ENCODE measurements at places on chromosomes 13 and 19. TPM values are rescaled to one million over a fixed set of nuclear protein-coding genes. Genes with fewer than 3 reads are reported as not detected.

Gene PSG6
- total RNA-seq = not detected

DNA sequence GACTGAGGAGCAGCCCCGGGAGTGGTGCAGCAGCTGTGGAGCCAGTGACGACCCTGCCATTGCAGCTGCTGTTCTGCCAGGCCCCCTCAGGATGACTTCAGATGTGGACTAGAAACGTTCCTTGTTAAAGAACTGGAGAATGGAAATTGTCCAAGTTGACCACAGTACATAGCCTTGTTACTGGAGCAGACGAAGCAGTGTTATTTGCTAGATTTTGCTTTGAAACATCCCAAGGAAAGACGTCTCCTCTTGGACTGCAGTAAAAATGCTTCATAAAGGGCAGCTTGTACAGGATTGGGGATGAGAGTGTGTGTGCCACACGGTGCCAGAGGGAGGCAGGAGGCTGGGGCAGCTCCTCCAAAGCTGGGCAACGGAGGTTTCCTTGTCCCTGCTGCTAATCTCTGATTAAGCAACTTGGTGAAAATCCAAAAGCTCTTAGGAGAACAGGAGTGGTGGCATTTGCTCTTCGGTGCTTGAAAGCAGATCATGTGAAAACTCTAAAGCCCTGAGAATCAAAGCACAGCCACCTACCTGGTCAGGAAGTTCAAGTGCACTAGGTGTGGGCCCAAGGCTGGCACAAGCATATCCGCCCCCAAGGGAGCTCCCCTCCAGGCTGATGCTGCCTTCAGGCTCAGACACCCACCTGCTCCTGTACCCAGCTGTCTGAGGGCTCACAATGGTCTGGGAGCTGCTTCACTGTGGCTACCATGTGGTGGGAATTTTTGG, 34.5 kb downstream of the SHISA2 start:
- H3K36me3 ChIP-seq = peaks cover 21% of the 10 kb centered on the region
- peaks cover 26% of the 10 kb centered on the region for H3K4me1 ChIP-seq
- no peaks in the 10 kb centered on the region for H3K27me3 ChIP-seq
- DNase-seq = peak; percentile 40
- no peak overlapping the region for H3K4me3 ChIP-seq

DNA sequence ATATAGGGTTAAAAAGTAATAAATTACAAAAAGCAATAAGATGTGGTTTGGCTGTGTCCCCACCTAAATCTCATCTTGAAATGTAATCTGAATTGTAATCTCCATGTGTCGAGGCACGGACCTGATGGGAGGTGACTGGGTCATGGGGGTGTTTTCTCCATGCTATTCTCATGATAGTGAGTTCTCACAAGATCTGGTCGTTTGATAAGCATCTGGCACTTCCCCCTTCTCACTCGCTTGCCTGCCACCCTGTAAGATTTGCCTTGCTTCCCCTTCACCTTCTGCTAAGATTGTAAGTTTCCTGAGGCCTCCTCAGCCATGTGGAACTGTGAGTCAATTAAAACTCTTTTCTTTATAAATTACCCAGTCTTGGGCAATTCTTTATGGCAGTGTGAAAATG, 577.4 kb downstream of the TBC1D4 start:
- H3K4me3 ChIP-seq = no peak overlapping the region
- no peak for DNase-seq
- H3K27me3 ChIP-seq = no peaks in the 10 kb centered on the region

DNA sequence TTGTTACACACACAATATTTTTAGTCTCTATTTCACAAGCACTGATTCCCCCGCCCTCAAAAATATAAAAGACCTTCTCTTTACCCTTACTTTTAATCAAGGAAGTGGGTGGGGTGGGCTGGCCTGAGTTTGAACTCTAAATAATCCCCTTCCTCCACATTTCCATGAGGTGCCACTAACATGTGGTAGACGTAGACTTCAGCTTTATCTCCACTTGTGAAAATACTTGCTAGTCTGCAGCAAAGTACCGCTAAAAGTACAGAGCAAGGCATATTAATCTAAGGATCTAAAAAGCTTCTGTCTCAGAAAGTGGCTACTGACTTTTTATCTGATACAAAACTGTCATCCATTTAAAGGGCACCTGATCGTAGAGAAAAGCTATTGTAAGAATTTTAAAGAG, 739.6 kb upstream of the SLC10A2 start:
- H3K27me3 ChIP-seq = no peaks in the 10 kb centered on the region
- no peaks in the 10 kb centered on the region for H3K4me1 ChIP-seq
- no peak overlapping the region for H3K4me3 ChIP-seq
- no peak overlapping the region for H3K27ac ChIP-seq
- no peaks in the 10 kb centered on the region for H3K36me3 ChIP-seq

Gene IZUMO4
- 14.2 TPM for total RNA-seq

DNA sequence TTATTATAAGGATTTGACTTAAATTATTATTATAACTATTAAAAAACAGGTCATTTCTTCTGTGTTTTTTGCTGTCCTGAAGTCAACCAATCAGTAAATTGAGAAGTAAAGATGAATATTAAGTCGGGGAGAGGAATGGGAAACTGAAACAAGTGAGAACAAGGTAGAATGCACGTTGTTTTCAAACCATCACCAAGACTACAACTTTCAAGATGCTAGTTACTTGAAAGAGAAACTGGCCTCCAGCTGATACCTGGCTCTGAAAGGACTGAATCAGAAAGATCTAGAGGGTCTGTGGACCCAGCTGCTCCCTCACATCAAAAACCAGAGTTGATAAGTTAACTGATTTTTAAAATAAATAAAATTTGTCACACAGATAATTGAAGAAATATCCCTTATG, 1301.5 kb upstream of the ATXN8OS start:
- no peak for DNase-seq
- H3K36me3 ChIP-seq = no peaks in the 10 kb centered on the region
- H3K27ac ChIP-seq = no peak overlapping the region
- no peak overlapping the region for H3K4me3 ChIP-seq
- no peaks in the 10 kb centered on the region for H3K4me1 ChIP-seq

Gene NLRP4
- not detected for total RNA-seq

Gene SYNE4
- total RNA-seq = 1.1 TPM
